ENCODE measurements at places on chromosomes 5 and 9.
A peak's percentile ranks its signal among the peaks of the same experiment; 100 is the strongest.

DNA sequence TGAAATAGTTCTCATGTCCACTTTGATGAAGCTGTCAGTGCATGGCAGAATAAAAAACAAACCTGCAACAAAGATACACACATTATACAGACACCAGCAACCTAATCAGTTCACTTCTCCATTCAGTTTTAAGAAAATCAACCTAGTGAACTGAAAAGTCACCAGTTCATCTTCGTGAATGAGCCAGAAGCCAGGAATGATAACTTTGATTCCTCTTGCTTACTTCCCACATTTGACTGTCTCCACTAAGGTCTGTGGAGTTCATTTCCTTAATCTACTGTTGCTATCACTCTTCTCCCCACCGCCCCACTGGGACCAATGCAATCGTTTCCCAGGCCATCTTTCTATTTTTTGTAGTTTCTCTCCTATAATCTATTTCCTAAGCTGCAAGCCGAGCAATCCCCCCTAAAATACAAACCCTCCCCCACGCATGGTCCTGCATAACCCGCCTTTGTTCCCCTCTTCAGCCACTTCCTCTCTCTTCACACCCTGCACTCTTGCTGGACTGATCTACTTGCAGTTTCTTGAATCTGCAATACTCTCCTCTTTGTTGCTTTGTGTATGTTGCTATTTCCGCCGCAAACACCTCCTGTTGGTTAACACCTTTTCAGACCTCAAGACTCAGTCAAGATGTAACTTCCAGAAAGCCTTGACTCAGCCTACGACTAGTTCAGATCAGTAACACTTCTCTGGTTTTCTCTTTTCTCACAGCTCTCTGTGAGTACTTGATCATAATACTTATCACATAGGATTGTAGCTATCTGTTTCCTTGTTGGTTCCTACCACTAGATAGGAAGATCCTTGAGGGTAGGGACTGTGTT lies 16.6 kb downstream of the STOM start:
- peak; percentile 36 for DNase-seq

GRCh38 chr9:126631254-126631653 lies 17.5 kb downstream of the LMX1B start:
- no peak for DNase-seq

DNA sequence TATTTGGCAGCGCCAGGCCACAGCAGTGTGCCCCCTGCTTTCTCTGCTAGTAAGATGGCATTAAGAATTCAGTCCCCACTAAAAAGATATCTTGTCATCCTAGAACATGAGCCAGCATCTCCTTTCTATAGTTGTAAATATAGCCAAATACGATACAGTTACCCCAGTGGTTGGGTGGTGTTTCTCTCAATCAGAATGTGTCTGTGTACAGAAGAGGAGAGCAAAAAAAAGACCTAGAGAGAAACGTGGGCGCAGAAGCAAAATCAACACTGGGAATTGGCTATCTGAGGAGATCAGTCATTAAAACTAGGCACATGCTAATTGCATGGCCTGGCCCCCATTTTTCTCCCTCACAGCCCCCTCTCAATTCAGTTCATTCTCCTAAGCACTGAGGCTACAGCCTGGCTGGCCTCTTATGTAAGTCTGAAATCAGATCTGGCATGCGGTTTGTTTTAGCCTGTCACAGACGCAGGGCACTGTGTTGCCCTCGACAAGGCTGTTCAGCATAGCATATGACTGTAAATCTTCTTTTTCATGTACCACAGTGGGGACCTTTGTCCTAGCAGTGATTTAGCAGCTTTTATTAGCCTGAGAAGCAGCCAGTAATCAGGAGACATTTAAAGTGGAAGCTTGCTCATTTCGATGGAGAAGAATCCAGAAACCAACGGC lies 57.8 kb downstream of the RORB start:
- no peak for DNase-seq

- no peak for DNase-seq
Observed at GRCh38 chr9:135941288-135941995, 19.7 kb downstream of the UBAC1 start.

DNA sequence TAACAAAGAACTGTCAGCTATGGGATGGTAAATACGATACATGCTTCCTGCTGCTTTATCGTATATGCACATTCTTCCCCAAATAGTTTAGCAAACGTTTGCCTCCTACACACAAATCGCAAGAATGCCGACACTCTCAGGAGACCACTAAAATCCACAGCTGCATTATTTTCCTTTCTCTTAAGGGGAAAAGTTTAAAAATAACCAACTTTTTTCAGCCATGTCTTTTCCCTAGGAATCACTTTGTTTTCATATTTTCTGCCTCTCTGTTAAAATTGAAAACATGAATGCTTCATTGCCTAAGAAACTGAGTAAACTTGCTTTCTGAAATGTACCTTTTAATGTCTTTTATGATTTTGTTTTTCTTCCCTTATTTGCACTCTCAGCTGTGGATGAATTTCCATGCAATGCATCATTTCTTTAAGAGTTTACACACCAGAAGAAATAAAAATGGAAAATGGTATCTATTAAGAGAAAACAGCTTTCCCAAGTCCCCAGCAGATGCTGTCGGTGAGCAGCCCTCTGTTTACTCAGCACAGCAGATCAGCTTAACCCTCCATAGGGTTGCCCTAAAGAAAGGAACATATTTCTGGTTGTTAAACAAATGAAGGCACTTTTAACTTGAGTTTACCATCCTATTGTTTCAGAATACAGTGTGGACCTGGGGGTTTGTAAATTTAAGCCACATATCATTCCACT lies 66.2 kb downstream of the IZUMO3 start:
- no peak for DNase-seq

DNA sequence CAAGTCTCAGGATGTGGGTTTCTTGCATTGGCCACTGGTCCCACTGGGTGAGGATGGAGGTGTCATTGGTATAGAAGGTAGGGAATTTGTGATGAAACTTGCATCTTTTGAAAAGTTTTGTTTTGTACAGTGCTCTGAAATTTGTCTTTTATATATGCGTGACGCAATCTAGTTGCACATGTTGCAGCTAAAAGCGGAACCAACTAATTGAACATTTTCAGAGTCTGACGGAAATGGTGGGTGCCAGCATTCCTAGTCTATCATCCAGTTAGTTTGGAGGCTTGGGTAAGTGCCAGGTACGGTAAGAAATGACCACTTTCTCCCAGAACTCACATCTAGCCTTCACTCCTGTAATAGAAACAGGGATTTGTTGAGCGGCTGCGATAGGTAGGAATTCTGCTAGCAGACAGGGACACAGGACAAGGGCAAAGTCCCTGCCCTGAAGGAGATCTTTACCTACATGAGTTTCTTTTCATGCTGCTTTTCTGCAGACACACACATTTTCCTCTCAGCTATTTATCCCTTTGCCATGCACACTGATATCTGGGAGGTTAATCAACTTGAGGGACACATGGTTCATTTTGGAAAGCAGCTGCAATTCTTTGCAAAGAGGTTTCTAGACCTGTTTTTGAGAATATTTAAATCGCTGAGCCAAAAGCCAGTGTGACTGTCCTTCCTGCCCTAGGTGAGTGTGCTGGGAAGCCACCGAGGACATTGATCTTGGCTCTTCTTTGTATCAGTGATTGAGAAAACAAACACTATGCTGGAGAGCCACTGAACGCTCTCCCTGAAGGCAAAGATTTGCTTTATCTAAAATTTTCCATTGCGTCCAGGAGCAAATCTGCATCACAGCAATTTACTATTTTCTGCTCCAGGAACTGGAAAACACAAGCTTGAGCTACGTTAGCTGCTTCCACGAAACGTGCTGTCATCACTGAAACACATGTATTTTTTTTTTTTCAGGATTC lies 89.7 kb downstream of the DAP start:
- peak; percentile 74 for DNase-seq

- peak; percentile 74 for DNase-seq
Observed at GRCh38 chr5:42991404-42992087, 48.6 kb downstream of the ANXA2R start.

DNA sequence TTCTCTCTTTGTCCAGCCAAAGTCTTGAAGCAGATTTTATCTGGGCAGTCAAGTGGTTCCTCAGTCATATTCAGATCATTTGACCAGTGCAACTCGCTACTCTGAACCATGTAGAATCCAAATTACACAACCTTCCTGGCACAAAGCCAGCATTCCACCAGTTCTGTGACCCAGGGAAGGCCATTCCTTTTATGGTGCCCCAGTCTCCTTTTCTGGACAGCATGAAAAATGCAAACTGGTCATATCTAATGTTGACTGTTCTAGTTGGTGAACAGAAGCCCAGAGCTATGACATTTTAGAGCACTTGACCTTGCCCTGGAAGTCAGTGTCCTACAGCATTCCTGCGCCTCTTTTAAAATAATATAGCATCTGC lies 364.6 kb downstream of the BRINP1 start:
- DNase-seq = no peak

DNA sequence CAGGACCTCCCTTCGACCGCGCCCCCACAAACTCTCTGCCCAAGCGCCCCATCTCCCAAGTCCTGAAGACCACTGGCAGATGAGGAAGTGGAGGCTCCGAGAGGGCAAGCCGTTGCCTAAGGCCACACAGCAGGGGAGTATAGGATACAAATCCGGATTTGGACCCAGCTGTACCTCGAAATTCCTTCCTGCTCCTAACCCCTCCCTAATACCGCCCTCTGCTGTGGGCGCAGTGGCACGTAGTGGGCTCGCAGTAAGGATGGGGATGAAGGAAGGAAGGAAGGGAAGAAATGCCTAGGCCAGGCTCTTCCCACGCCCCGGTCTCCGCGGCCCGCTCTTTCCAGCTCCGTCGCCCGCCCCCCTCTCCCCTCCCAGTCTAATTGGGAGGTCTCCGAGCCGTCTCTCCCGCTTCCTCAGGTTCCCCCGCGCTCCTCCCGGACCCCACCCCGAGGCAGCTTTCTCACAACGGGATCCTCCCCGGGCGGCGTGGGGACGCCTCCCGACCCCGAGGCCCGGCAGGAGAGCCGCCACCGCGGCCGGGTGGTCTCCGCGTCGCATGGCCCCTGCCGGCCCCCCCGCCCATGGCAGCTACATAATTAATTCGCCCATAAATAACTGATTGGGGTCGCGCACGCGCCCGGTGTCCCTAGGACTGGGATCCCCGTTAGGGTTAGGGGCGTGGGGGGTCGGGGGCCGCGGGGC lies 138.9 kb downstream of the C9orf50 start:
- no peak for DNase-seq

GRCh38 chr5:151534350-151534749 lies 56.8 kb downstream of the FAT2 start:
- no peak for DNase-seq

DNA sequence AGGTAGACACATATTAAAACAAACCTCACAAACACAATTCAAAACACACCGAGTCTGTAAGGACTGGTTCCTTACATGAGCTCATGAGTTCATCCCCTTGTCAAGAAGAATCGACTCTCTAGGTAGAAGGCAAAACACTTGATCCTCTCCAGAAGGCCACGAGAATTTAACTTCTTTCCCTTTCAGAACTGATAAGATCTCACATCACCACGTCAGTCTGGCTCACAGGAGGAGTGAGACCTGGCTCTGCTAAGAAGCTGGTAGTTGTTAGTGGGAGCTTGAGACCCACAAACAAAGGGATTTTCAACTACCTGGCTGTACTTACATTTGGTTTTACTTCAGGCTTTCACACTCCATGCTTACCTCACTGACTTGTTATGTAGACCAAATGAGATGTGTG lies 459.2 kb downstream of the ARHGEF28 start:
- DNase-seq = no peak

DNA sequence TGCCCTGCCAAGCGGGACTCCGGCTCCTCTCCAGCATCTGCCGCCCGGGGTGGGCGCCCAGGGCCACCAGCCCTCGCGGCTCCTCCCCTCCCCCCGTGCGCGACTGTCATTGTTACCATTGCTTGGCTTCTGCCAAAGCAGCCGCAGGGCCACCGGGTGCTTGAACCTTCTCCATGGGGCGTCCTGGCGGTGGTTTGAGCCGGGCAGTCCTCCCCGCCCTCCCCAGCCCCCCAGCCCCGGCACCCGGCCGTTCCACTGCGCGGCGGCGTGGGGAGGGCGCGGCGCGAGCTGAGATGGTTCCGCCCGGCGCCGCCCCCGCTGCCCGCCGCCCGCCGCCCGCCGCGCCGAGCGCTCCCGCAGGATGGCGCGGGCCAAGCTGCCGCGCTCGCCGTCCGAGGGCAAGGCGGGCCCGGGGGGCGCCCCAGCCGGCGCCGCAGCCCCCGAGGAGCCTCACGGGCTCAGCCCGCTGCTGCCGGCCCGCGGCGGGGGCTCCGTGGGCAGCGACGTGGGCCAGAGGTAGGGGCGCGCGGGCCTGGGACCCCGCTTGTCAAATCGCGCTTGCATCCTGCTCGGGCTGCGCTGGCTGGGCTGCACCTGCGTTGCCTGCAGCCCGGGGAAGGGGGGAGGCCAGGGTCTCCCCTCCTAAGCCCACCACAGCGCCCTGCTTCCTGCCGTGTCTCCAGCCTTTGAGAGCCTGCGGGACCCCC lies 34.4 kb downstream of the KCNT1 start:
- DNase-seq = no peak

DNA sequence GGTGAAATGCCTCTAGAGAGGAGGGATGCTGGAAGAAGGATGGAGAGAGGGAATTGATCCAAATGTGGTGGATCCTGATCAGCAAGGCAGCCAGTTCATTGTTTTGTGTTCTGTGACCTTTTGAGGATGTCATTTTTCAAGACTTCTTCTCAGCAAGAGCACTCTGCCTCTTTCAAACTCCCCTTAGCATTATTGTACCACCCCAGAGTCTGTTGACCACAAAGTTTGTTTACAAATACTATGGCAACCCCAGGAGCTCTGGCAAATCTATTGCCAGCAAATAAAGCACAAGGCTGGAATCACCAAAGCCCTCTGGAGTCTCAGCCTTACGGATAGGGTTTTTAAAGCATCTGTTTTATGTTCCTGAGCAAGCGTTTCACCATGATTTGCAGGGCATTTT lies 76.2 kb upstream of the SLC1A3 start:
- DNase-seq = no peak

DNA sequence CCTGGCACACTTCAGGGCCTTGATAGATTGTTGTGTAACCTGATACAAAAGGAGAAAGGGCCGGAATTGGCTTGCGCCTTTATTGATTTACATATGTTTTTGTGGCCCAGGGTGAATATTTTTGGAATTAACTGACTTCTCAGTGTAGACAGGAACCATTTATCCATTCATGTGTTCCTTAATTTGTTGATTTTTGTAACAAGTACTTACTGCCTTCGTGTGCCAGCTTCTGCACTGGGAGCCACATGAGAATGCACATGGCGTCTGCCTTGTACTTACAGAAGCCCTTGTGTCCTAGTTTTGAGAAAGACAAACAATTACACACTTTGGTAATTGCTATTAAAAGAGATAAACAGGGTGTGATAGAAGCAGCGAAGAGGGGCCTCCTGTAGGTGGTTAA lies 26.4 kb downstream of the EHMT1 start:
- DNase-seq = no peak

- peak; percentile 93 for DNase-seq
Observed at GRCh38 chr9:99058964-99059921, 45.7 kb upstream of the TGFBR1 start.

DNA sequence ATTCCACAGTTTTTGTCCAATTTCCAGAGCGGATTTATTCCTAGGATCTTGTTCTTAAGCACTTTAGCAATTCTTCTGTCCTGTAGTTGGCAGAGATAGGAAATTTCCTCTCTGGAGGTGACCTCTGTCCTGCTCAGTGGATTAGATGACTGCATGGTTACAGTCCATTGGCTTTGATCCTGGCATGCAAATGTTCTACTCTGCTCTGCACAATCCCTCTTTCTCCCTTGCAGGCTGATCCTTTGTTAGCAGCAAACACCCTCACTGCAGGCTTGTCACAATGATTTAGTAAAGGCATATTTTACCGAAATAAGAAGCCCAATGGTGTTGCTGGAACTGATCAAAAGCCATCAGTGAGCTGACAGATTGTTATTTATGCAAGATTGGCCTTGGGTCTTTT lies 243.8 kb downstream of the COX7C start:
- DNase-seq = no peak
